ENCODE measurements at places on chromosomes 12 and 14.

DNA sequence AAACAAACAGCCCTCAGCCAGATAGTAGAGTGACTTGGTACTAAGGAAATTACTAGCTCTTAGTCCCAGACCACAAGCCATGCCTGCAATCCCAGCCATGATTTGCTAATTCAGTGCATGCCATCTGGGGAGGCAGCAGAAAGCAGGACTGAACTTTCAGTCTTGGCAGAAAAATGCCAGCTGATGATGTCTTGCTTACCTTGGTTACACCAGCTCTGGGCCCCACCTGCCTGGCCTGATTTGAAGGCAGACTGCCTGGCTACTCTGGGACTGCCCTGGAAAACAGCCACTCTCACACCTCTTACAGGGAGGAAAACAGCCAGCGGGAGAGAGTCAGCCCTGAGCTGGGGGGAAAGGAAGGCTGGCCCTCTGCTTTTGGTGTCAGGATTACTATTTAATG is 4.6 kb upstream of the UNC119B start:
- no peak for DNase-seq

- DNase-seq = no peak
These were observed 23.2 kb downstream of the GSG1 start for GRCh38 chr12:13080266-13080665.

DNA sequence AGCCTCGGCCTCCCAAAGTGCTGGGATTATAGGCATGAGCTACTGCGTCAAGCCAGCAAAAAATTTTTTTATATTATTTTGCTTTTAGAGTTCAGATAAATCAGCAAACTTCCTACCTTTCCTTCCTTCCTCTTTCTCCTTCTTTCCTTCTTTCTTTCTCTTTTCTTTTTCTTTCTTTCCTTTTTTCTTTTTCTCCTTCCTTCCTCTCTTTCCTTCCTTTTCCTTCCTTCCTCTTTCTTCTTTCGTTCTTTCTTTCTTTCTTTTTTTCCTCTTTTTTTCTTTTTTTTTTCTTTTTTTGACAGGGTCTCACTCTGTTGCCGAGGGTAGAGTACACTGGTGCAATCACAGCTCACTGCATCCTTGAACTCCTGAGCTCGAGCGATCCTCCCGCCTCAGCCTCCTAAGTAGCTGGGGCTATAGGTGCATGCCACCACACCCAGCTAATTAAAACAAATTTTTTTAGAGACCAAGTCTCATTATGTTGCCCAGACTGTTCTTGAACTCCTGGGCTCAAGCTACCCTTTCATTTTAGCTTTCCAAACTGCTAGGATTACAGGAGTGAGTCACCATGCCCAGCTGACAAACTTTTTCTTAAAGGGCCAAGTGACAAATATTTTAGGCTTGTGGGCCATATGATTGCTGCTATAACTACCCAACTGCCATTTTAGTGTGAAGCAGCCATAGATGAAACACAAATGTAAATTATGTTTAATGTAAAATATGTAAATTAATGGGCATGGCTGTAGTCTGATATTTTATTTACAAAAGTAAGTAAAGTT is 7.1 kb upstream of the WASHC4 start:
- no peak for DNase-seq

DNA sequence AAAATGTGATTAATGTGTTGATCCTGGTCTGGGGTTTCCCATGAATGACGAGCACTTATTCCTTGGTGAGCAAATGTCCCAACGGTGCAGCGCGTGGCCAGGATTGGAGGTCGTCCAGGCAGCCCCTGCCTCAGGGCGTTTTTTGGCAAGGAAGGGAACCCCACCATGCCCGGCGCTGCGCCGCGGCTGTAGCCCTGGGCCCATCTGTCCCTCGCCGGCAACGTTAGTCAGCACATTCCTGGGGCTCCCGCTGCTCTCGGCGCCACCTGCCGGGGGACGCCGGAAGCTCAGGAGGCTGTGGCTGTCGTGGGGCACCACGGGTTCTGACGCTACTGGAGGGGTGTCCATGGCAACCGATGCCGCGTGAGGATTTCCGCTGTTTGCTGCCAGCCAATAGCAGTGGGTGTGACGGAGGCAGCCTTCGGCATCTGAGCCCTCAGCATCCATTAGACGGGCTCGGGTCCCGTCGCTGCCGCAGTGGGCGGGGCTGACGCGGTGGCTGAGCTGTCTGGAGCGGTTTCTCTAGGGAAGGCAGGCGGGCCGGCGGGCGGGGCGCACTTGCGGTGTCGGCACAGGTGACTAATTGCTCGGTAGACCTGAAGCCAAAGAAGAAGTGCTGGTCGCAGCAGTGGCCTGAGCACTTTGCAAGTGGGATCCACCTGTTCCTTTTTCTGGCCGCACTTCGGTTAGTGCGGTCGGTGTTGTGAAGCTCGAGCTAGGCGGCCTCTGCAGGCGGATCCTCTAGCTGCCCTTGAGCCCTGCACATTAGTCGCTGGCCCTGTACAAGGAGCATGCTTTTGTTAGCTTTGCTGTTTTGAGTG is 29.5 kb downstream of the RAB35 start:
- peak; percentile 95 for DNase-seq

- DNase-seq = no peak
These were observed at the start of gene B3GNT4 for GRCh38 chr12:122203301-122204166. Gene B3GNT4, plus strand, starts transcription at chr12:122203709. Its CDS starts 910 bp downstream, at chr12:122204619.

DNA sequence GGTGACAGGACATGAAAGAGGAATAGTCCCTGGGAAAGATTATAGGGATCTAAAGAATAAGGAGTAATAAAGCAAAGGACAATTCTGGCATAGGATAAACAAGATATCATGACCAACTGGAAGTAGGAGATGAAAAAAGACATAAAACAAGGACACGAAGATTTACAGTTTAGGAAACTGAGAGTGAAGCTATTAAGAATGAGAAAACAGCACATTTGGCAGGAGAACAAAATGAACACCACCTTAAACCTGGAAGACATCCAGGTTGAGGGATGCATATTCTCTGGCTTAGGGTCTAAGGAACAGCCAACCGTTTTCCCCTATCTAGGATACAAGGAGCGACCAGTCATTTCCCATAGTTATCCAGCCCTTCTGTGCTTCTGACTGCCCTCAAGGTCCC is 1.9 kb downstream of the TRIP11 start:
- no peak for DNase-seq

DNA sequence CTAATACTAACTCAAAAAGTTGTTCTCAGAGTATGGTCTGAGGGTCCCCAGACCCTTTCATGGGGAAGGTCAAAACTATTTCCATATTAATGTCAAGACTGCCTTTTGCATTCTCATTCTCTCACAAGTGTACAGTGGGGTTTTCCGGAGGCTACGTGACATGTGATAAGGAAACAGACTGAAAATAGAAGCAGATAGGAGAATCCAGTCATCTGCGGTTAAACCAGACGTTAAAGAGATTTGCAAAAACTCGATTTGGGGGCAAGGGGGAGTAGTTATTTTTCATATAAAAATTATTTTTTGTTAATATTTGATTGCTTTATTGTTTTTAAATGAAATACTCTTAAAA is 1.0 kb upstream of the NAP1L1 start:
- no peak for DNase-seq

- DNase-seq = no peak
These were observed 376.4 kb downstream of the DIO2 start for GRCh38 chr14:79834868-79835267.

- peak; percentile 15 for DNase-seq
These were observed 200.3 kb upstream of the CAND1 start for GRCh38 chr12:67068761-67069450.

GRCh38 chr14:27049701-27050100 is 451.9 kb upstream of the NOVA1 start:
- DNase-seq = no peak

DNA sequence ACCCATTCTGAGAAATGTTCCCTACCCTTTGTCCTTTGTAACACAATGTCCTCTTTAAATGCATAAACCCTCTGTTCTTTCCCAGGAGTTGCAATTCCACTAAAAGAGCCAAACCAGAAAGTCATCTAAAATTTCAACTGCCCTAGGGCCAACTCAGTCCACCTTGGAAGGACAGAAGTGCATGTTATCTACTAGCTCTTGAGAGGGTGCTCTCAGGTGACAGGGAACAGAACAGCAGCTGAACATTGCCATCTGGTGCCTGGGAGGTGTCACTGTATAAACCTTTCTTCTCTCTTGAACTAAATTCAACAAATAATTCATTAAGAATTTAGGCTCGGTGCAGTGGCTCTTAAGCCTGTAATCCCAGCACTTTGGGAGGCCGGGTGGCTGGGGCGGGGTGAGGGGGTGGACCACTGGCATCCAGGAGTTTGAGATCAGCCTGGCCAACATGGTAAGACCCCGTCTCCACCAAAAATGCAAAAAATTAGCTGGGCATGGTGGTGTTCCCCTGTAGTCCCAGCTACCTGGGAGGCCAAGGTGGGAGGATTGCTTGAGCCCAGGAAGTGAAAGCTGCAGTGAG is 10.3 kb upstream of the FERMT2 start:
- DNase-seq = peak; percentile 96

GRCh38 chr12:32896432-32897280 is at the start of gene PKP2:
Gene PKP2, minus strand, starts transcription at chr12:32896777. Its CDS starts 46 bp downstream, at chr12:32896731.
- DNase-seq = peak; percentile 93

- DNase-seq = no peak
These were observed 216.3 kb upstream of the FLRT2 start for GRCh38 chr14:85313560-85314207.

DNA sequence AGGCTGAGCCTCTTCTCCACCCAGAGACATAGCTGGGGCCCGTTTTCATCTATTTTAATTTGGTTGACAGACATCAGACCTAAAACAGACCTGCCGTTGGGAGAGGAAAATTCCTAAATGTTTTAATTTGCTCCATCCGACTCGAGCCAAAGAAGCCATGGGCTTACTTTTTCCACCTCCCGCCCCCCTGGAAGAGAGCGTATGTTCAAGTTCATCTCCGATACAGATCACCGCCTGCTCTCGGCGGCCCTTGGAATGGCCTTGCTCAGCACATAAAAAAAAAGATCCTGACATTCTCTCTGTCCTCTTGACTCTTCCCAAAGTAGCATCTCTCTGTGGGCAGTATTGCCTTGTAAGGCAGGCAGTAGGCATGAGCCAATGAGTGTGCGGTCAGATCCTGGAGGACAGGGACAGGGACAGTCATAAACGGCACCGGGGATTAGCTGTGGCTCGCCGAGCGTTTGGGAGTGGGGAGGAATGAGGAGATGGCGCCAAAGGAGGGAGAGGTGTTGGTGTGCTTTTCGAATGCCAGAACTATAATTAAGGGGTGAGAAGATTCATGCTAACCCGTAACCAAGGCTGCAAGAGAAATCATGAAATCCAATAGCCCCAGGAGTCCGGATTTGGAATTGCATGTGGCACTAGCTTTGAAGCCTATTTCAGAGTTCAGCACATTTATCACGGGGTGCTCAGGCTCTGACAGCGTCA is 47.9 kb upstream of the MEG3 start:
- no peak for DNase-seq

- no peak for DNase-seq
These were observed 61.7 kb upstream of the FBRSL1 start for GRCh38 chr12:132427999-132428935.

GRCh38 chr14:86035882-86036281 is 505.9 kb downstream of the FLRT2 start:
- no peak for DNase-seq

DNA sequence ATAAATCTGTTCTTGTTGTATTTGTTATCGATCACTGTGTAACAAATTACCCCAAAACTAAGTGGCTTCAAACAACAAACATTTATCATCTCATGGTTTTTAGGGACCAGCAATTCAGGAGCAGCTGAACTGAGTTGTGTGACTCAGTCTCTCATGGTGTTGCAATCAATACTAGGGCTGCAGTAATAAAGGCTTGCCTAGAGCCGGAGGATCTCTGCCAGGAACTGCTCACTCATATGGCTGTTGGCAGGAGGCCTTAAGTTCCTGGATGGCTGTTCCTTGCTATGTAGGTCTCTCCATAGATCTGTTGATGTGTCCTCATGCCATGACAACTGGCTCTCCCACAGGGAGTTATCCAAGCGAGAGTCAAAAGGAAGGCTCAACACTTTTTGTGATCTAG is 3.8 kb upstream of the PSMC6 start:
- peak; percentile 48 for DNase-seq

DNA sequence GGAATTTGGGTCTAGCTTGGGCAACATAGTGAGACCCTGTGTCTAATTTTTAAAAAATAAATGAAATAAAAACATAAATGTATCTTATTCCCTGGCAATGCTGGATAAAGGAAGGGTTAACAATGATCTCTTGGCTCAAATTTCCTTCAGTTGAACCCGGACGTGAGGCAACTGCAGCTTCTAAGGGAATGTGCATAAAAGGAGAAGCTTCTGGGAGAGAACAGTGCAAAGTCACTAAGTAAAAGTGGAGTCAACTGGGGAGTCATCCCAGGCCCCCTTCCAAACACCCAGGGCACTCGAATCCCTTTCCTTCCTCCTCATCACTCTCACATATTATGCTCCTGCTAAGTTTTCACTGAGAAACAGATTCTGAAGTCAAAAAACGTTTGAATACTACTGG is 147.3 kb downstream of the PPM1H start:
- no peak for DNase-seq

GRCh38 chr14:24072436-24072835 is 1.1 kb downstream of the CPNE6 start:
- DNase-seq = no peak

- no peak for DNase-seq
These were observed 160.4 kb downstream of the CACNA1C start for GRCh38 chr12:2212971-2213869.

DNA sequence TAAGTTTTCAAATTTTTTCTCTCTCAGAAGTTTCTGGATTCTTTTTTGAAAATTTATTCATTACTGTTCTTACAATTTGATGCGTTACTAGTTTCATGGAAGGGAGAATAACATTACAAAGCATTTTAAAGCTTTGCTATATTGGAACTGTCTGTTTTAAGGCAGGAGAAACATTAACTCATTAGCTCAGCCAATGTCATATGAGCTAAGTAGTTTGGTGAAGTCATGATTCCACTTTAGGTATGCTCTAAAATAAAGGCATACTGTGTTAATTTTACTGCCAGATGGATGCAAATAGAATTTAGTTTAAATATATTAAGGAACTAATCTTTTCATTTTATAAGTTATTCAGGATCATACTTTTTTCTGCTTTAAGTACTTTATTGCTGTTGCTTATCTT is 46.0 kb downstream of the ARID2 start:
- no peak for DNase-seq

GRCh38 chr14:33676135-33676566 is 274.7 kb downstream of the EGLN3 start:
- DNase-seq = peak; percentile 100

GRCh38 chr12:77104792-77105191 is 39.4 kb upstream of the E2F7 start:
- no peak for DNase-seq

- DNase-seq = no peak
These were observed 12.8 kb downstream of the RITA1 start for GRCh38 chr12:113198296-113198695.

DNA sequence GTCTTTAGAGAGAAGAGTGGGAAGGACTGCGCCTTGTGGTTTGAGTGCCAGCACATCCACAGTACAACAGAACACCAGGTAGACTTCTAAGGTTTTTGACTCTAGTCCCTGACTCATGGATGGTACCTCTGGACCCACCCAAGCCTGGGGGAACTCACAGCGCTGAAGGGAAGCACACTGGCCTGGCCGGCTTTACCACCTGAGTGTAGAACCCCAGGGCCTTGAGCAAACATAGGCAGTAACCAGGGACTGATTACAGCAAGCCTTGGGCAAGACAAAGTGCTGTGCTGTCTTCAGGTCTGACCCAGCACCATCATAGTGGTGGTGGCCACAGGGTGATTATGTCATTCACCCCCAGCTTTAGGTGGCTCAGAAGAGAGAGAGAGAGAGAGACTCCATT is 17.2 kb downstream of the EML5 start:
- no peak for DNase-seq

Measured in NCI-H2029 treated with DMSO at 0.1 percent for 48 hours (cell line).